ENCODE measurements at places on chromosomes 12 and 14. TPM values are rescaled to one million over a fixed set of nuclear protein-coding genes. Genes with fewer than 3 reads are reported as not detected.

DNA sequence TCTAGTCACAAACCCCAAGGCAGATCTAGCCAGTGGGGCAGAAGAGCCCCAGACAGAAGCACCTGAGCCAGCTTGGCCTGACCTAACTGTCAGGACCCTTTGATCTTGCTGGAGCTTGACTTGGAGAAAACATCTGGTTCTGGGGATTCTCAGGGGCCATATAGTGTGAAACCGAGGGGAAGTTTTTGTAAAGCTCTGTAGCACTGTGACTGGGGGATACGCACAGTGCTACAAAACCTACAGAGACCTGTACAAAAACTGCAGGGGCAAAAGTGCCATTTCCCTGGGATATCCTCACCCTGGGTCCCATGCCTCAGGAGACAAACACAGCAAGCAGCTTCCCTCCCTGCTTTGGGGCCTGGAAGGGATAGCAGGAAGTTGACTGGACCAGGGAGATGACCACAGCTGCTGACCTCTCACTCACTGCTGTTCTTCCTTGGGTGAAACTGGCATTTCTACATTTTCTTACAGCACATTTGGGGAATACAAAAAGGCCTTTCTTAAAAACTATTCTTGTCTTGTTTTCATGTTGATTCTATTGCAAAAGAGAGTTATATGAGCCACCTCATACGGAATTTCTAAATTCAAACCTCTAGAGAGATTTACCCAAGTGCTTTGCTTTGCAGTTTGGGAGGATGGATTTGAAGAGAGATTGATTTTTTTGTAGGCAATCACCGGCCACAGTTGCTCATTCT lies 140.0 kb downstream of the DAD1 start:
- DNase-seq, result no peak

Gene FGD4
- total RNA-seq, result 17.3 TPM

Gene BICDL1
- total RNA-seq, result 0.35 TPM

- no peak for DNase-seq
These were observed 39.0 kb downstream of the DCAF4 start for GRCh38 chr14:72965249-72965648.

DNA sequence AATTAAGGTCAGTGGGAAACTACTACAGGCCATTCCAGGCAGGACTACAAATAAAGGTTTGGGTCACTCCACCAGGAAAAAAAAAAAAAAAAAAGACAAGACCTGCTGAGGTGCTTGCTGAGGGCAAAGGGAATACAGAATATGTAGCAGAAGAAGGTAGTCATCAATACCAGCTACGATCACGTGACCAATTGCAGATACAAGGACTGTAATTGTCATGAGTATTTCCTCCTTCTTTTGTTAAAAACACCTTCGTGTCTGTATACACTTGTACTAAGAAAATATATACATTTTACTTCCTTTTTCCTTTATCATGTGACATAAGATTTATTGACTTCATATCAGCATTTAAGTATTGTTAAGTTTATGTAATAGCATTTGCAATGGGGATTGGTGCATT lies 19.2 kb downstream of the GYS2 start:
- no peak for DNase-seq

Gene ALX1
- total RNA-seq, result not detected

Gene OR9K2
- total RNA-seq, result not detected

DNA sequence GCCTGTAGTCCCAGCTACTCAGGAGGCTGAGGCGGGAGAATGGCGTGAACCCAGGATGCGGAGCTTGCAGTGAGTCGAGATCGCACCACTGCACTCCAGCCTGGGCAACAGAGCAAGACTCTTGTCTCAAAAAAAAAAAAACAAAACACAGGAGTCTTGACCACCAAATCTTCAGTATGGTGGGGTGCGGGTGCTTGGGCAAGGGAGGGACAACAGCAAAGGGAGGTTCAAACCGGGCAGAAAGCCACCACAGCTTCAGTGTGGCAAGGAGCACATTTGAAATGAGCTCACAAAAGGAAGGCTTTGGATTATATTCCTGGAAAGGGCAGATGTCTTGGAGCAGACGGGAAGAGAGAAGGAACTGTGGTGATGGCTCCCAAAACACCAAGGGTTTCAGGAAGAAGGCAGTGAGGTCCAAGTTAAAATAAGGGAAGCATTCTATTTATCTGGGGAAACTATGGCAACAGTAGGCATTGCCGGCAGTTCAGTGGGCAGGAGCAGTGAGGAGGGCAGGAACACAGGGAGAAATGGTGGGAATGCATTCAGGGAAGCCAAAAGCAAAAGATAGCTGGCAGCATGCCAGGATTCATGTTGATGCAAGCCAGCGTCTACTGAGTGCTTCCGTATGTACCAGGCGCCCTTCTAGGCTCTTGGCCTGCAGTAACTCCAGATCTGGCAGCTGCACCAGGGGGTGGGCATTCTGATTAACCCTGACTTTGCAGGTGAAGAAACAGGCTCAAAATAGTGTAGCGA lies 51.0 kb upstream of the SRSF5 start:
- peak; percentile 74 for DNase-seq

DNA sequence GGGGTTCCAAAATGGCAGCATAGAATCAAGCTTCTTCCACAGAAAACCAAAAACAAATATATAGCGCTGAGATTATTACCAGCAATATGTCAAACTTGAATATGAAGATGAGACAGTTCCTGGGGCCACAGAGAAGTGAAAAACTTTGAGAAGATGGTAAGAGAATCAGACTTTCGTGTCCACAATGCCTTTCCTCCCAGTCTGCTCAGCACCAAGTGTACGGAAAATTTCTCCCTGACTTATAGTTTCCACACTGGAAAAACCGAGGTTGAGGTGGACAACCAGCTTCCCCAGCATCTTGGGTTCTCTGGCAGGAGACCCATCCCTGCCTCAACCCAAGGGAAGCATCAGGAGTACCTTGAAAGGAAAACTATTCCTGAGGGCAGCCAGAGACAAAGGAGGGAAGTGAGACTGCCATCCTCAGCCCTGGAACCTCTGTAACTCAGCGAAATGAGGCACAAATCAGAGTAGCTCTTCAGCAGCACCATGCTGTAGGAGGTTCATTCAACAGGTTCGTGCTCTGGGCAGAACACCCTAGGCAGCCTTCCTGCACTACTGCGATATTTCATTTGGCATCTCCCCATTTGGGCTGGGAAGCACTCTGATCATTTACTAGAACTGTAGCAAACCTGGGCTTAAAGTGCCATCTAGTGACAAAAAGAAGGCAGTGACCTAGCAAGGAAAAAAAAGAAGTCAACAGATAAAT lies 52.4 kb upstream of the CAPRIN2 start:
- DNase-seq, result no peak

DNA sequence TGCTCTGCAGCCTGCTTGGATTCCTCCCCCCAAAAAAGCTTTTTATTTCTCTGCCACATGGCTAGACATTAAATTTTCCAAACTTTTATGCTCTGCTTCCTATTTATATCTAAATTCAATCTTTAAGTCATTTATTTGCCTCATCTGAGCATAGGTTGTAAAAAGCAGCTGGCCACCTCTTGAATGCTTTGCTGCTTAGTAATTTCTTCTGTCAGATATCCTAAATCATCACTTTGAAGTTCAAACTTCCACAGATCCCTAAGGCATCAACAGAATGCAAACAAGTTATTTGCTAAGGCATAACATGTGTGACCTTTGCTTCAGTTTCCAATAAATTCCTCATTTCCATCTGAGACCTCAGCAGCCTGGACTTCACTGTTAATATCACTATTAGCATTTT lies 209.6 kb downstream of the FSCB start:
- no peak for DNase-seq

DNA sequence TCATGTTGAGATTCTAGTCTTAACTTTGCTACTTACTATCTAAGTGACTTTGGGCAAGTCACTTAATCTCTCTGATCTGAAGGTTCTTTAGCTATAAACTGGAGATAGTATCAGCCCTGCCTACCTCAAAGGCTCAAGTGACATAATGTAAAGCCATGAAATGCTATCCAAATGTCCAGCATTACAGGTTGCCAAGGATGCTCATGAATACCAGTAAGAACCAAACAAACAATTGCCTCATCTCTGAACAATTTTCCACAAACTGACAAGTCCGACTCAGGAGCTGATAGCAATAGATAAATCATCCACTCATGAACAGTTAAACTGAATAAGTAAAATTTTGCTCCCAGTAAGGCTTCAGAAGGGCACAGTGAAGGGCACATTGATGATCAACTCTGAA lies 51.5 kb downstream of the LMNTD1 start:
- DNase-seq, result no peak

- DNase-seq, result no peak
These were observed 12.6 kb upstream of the WNT5B start for GRCh38 chr12:1616233-1617066.

Gene OR10P1
- not detected for total RNA-seq
